BE2C (cell line): ENCODE measurements at places on chromosomes 11 and 22.

DNA sequence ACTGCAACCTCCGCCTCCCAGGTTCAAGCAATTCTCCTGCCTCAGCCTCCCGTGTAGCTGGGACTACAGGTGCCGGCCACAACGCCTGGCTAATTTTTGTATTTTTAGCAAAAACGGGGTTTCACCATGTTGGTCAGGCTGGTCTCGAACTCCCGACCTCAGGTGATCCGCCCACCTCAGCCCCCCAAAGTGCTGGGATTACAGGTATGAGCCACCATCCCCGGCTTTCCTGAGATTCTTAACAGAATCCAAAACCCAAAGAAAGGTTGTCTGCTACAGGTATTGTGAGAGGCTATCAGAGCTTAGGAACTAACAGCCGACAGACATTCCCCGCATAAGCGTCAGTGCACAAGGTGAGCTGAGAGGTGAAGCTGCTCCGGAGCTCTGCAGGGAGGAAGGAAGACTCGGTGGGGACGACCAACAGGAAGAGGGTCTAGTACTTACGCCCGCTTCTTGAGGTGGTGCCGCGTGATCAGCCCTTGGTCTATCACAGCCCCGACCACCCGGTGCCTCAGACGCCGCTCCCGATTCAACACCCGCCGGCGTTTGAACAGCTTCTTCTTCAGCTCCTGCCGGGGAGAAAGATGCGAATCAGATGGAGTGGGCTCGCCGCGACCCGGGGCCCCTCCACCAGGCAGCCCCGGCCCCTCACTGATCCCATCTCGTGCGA lies 470 bp downstream of the C11orf98 start:
- DNase-seq = peak; percentile 45

GRCh38 chr11:123430721-123431497 lies 840 bp downstream of the GRAMD1B start:
- DNase-seq = peak; percentile 47

- DNase-seq = no peak
Measured at GRCh38 chr11:78187366-78188285, 800 bp downstream of the KCTD21 start.

DNA sequence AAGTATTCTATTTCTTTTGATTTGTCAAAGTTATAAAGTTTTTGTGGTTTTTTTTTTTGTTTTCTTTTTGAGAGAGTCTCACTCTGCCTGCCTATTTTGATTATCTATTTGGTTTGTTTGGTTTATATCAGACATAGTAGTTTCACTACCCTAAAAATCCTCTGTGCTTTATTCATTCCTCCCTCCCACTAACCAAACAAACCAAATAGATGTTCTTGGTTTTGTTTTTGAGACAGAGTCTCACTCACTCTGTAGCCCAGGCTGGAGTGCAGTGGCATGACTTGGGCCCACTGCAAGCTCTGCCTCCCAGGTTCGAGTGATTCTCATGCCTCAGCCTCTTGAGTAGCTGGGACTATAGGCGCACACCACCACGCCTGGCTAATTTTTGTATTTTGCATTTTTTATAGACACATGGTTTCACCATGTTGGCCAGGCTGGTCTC lies 67.9 kb downstream of the ENTHD1 start:
- no peak for DNase-seq

GRCh38 chr22:46012881-46013281 lies 35.9 kb upstream of the WNT7B start:
- no peak for DNase-seq

GRCh38 chr11:123063826-123064657 lies 2.1 kb upstream of the HSPA8 start:
- no peak for DNase-seq

- DNase-seq = peak; percentile 67
Measured at GRCh38 chr22:42432020-42432596, at the start of gene NFAM1. Gene NFAM1, minus strand, starts transcription at chr22:42432403. Its CDS starts 46 bp downstream, at chr22:42432357.

- DNase-seq = peak; percentile 79
Measured at GRCh38 chr22:32531931-32532819, 57.6 kb downstream of the FBXO7 start.

GRCh38 chr11:37657645-37658044 lies 1059.6 kb upstream of the RAG2 start:
- DNase-seq = no peak

- peak; percentile 56 for DNase-seq
Measured at GRCh38 chr22:25081409-25081824, 118.2 kb upstream of the CRYBB3 start.

GRCh38 chr11:128471138-128471661 lies 116.2 kb downstream of the ETS1 start:
- DNase-seq = no peak

DNA sequence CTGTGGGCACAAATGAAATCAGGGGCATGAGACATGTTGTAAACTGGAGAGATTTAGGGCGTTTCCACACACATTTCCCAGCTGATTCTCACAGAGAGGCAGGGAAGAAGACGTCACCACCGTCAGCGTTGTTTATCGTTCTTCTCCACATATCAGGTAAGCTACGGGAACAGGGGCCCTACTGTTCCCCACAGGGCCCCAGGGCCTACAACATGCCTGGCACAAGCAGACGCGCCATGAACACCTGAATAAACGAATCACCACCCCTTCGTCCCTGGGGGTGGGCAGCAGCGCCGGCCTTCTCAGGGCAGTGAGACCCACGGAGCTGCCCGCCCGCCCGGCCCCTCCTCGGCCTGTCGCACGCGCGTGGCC lies 342 bp downstream of the EFCAB6 start:
- DNase-seq = no peak

GRCh38 chr11:13216019-13216710 lies 61.4 kb upstream of the BMAL1 start:
- DNase-seq = no peak

DNA sequence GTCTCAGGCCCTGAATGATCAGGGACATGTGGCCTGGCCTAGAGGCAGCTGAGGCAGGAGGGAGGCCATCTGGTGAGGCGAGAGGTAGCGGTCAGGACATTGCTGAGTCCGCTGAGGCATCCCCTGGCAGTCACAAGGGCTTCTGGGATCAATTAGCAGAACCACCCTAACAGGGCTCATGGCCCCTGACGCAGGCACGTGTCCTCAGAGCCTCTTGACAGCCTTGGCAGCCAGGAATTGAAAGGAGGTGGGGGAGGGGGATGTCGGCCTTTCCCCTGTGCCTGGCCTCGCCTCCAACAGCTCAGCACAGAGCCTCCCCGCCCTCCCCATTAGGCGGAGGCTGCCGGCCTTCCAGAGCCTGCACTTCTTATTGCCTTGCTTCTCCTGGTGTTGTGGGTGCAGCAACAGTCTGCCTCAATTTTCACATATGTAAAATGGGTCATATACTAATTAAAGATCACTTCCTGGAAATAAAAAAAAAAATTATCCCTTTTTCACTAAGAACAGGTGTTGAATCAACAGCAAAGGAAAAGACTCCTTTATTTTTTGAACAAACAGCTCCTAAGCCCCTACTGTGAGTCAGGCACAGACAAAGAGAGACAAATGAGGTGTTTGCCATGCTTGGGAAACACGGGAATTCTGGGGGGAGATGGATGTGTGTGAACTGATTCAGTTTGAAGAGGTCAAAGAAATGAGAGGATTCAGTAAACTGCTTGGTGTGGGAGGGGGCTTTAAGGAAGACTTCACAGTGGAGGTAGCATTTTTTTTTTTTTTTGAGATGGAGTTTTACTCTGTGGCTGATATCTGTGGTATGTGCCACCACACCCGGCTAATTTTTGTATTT lies 55.3 kb downstream of the NFAM1 start:
- DNase-seq = peak; percentile 90
